ENCODE measurements at places on chromosomes 5 and 9.
A peak's percentile ranks its signal among the peaks of the same experiment; 100 is the strongest.

- no peak for DNase-seq
Observed at GRCh38 chr5:7374186-7374585, 21.8 kb upstream of the ADCY2 start.

- peak; percentile 75 for DNase-seq
Observed at GRCh38 chr5:150567031-150567717, 59.2 kb downstream of the NDST1 start.

- peak; percentile 11 for DNase-seq
Observed at GRCh38 chr5:122924203-122924602, 78.8 kb downstream of the SNX24 start.

GRCh38 chr5:81601919-81602318 is 149.0 kb downstream of the SSBP2 start:
- DNase-seq, result no peak

- no peak for DNase-seq
Observed at GRCh38 chr5:151799407-151799806, 27.7 kb downstream of the G3BP1 start.

- DNase-seq, result no peak
Observed at GRCh38 chr9:76245518-76245917, 148.7 kb downstream of the RFK start.

- DNase-seq, result no peak
Observed at GRCh38 chr9:107292821-107293542, 9.9 kb downstream of the RAD23B start.

- no peak for DNase-seq
Observed at GRCh38 chr5:166596043-166596442, 1695.4 kb upstream of the WWC1 start.

DNA sequence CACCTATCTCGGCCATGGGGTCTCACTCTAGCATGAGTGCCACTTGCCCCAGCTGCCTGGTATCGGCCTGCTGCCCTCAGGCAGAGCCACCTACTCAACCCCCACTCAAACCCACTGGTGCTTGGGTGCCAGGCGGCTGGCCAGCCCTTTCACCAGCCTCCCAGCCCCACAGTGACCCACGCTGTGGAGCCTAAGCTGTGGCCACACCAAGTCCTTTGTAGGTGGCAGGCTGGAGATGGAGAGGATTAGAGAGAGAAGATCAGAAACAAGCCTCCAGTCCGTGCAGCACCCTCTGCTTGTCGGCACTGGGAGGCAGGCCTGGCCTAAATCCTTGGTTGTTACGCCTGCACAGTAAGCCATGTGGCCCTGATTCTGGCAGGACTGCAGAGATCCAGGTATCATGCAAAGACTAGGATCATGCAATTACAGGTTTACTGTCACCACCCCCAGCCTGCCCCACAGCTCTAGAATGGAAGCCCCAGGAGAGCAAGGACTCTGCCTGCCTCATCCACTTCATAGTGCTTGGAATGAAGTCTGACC is 171.7 kb downstream of the COL23A1 start:
- no peak for DNase-seq

DNA sequence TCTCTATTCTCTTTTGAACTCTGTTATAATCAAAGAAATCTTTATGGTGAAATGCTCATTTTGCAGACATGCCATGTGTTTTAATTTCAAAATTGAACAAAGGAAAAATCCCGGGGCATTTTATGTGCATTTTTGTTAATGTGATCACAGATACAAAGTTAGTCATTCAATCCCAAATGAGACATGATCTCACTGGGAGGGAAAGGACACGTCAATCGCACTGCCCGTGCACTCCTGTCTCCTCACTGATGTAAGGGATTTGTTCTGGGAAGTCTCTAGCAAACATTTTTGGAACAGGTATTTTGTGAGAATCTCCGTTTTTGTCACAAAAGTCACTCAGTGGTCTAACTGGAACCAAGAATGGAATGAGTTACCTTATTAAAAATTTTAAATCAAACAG is 97.9 kb upstream of the RANBP6 start:
- no peak for DNase-seq

DNA sequence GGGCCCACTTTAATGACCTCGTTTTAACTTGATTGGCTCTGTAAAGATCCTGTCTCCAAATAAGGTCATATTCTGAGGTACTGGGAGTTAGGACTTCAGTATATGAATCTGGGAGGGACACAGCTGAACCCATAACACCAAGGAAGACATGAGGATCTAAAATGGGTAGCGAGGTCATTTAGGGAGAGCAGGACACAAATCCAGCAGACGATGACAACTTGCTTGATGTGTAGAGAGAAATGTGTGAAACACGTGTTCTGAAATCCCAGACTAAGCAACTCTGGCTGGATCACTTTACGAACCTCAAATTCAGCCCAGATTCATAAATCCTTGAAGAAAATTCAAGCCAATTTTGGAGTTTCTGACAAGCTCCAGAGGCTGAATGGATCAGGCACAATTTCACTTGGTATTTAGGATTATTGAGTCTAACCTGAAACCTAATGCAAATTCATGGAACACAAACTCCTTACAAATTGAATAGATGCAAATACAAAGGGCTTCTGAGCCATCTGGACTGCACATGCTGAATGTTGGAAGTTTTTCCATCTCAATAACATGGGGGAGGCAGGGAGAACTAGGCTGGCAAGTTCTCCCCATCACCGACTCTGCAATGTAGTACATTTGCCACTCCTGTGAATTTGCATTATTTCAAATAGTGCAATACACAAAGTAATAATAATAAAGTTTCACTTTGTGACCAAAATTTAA is 74.0 kb upstream of the SLC30A5 start:
- no peak for DNase-seq
